ENCODE measurements at places on chromosomes 3 and 15. TPM values are rescaled to one million over a fixed set of nuclear protein-coding genes. Genes with fewer than 3 reads are reported as not detected.

- DNase-seq: no peak
Observed at GRCh38 chr15:39247574-39247973, 333.3 kb upstream of the THBS1 start.

GRCh38 chr3:153159771-153160397, 2.1 kb upstream of the RAP2B start:
- DNase-seq: no peak

DNA sequence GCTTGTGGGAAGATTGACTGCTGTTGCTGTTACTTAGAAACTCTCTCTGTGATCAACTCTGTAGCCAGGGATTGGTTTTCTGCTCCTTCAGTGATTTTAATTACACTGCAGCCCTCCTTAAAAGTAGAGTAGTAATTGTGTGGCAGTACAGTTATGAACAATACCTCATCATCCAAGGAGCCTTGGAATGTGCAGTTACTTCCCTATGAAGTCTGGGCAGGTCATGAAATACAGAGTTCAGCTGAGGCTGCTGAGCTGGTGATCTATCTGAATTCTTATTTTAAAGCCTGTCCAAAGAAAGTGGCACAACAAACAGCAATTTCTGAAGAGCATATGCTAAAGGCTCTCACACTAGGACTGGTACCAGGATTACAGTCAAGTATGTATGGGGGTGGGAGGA, 37.4 kb upstream of the MRPL3 start:
- no peak for DNase-seq

DNA sequence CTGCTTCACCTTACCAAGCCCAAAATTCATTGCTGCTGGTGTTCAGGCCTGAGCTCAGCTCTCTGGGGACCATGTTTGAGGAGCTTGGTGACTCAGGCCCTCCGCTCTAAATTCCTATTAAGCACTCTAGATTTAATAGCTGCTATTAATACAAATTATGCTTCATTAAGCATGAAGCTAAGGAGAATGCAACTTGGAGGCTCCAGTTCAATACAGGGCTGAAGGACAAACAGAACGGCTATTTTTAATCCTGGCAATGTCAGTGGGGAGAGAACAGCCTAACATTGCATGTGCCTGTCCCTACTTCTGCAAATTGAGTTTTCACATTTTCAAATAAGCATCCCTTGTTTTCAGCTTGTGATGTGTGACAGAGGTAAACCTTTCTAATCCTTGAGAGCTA, 80.1 kb upstream of the TRIM42 start:
- DNase-seq: no peak

GRCh38 chr3:99777708-99778107, 40.0 kb upstream of the CMSS1 start:
- no peak for DNase-seq

- DNase-seq: no peak
Observed at GRCh38 chr3:89138048-89138447, 30.6 kb downstream of the EPHA3 start.

GRCh38 chr3:60289341-60290121, 961.7 kb downstream of the FHIT start:
- no peak for DNase-seq

DNA sequence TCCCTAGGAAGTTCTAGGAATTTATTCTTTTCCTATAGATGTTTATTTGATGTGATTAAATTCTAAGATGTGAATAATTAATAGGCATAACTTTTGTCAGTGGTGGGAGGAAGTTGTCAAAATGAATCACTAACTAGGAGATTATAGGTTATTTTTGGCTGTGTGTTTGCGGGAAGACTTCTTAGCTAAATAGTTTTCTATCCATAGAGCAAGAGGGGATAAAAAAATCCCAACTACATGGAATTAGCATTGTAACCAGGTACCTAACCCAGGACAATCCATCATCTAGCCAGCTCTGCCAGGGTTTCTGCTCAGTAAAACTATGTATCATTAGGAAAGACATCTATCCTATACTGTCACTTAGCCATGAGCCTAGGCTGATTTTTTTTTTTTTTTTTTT, 23.9 kb downstream of the SLC30A4 start:
- DNase-seq: no peak

DNA sequence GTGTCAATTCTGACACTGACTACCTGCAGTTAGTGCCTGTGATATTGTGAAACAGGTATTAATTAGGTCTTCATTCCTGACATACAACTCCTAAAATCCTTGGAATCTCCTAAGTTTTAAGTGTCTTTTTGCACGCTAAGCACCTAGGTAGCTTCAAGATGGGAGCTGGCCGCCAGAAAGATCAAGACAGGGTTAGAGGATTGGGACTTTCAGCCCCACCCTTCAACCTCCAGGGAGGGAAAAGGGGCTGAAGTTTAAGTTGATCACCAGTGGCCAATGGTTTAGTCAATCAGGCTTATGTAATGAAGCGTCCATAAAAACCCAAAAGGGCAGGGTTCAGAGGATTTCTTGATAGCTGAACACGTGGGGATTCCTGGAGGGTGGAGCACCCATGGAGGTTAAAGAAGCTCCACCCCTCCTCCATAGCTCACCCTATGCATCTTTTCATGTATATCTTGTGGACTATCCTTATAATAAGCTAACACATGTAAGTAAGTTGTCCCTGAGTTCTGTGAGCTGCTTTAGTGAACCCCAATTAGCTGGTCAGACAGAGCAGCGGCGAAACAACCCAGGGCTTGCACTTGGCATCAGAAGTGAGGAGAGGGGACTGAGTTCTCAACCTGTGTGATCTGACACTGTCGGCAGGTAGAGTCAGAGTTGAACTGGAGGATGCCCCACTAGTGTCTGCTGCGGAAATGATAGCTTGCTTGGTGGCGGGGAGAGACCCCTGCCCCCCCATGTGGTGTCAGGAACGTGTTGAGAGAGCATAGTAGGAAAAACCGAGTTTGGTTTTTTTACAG, 12.8 kb upstream of the SRP14 start:
- DNase-seq: no peak

DNA sequence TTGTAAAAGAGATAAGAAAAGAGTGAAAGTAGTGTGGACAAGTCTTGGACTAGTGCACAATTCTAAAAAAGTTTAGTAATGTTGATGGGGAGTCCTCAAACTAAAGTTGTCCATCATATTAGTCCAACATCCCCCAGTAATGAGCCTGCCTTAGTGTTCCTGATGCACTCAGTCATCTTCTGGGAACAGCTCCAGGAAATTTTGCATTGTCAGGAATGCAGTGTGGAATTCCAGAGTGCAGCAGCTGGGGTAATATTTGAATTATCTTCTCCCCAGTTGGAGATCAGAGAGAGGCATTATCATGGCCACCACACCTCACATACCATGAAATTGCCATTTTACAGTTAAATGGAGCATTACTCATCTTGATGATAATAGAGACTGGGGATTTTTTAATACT, 528.8 kb upstream of the NAALADL2 start:
- DNase-seq: peak; percentile 17

GRCh38 chr3:60912142-60912541, 339.1 kb downstream of the FHIT start:
- DNase-seq: no peak

- DNase-seq: no peak
Observed at GRCh38 chr15:31088672-31089367, 12.7 kb downstream of the TRPM1 start.

- no peak for DNase-seq
Observed at GRCh38 chr3:160001148-160001760, 12.6 kb downstream of the IL12A start.

- no peak for DNase-seq
Observed at GRCh38 chr3:133426721-133427120, 26.9 kb downstream of the BFSP2 start.

- peak; percentile 3 for DNase-seq
Observed at GRCh38 chr15:76588811-76589747, 252.5 kb downstream of the ISL2 start.

DNA sequence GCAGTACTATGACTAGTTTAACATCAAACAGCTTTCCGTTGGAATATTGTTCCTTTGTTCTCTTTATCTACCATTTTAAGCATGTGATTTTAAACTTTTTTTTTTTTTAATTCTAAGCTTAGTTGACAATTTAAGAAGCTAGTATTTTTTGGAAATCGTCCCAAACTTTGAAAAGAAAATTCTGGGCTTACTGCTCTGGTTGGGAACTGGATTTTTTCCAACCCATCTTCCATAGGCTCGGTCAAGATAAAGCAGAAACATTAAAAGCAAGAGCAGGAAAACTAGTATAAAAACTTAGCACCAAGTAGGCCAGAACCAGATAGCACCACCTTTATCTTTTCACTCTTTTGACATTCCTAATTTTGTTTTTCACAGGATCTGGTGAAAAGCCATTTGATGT, 49.9 kb downstream of the TSC22D2 start:
- no peak for DNase-seq

GRCh38 chr3:190579514-190580137, 65.7 kb downstream of the IL1RAP start:
- no peak for DNase-seq

DNA sequence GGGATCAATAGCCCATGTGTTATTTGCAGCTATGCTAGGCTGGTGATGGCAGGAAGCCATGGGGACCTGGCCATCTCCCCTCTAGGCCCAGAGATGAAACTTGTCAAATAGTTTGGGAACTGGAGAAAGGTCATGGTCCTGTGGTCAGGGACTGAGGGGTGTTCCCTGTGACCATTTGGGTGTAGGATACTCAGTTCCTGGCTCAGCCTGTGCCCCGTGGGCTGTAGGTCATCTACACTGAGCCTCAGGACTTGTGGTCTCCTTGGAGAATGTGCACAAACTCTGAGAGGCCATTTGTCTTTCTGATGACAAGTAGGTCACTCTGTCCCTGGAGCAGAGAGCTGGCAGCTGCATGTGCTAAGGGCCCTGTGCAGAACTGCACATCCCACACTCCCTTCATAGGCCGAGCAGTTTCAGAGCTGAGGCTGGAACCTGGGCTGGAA, 17.5 kb downstream of the GASK1A start:
- no peak for DNase-seq

DNA sequence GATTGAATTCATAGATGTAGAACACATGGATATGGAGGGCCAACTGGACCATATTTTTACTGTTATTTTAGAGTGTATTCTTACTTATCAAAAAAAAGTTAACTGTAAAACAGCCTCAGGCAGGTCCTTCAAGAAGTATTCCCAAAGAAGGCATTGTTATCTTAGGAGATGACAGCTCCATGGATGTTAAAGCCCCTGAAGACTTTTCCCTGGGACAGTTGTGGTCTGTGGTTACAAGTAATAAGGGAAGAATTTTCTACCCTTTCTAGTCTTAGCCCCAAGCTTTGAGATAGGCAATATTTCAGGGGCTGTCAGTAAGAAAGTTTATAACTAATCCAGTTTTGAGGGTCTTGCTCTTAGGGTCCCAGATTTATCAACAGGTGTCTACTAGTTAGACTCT, 62.5 kb downstream of the LRRC49 start:
- DNase-seq: no peak

Gene KBTBD13
- total RNA-seq: not detected

Gene TNFAIP8L3
- total RNA-seq: 0.33 TPM

Gene CCDC14
- 27.0 TPM for total RNA-seq

Gene FANCD2OS
- not detected for total RNA-seq

Gene PP2D1
- total RNA-seq: not detected

Gene RTP3
- 0.41 TPM for total RNA-seq

Gene DISP2
- 0.27 TPM for total RNA-seq

Gene SNAP23
- 87.9 TPM for total RNA-seq

Gene SLC38A3
- total RNA-seq: not detected

Gene PRKAR2A
- 10.2 TPM for total RNA-seq

Gene ZNF662
- not detected for total RNA-seq
